ENCODE measurements at places on chromosomes 1 and 21.

DNA sequence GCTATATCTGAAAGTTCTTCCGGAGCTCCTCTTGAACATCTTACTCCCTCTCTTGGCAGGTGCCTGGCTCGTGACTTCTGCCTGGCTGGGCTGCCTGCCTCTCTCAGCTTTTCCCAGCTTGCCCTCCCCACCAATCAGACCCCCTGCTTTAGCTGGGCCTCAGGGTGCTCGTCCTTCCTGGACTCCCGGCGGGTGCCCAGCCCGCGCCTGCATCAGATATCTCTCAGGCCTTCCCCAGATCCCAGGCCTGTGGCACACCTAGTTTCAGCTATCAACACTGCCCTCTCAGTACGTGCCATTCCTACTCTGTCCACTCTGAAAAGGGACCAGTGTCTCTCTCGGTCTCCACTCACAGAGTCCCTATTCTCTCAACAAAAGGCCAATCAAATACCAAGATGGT lies 96.5 kb upstream of the CLDN14 start:
- no peak for DNase-seq

DNA sequence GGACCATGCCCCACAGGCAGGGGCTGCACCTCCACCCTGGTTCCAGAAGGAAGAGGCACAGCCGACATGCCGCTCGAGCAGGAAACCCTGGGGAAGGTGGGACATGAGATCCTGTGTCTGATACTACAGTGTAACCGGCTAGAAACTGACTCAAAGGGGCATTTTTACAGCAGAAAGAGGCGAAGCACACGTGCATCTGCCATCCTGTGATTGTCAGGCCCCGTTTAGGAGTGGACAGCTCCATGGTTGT lies 62.7 kb downstream of the SIK1 start:
- no peak for DNase-seq

DNA sequence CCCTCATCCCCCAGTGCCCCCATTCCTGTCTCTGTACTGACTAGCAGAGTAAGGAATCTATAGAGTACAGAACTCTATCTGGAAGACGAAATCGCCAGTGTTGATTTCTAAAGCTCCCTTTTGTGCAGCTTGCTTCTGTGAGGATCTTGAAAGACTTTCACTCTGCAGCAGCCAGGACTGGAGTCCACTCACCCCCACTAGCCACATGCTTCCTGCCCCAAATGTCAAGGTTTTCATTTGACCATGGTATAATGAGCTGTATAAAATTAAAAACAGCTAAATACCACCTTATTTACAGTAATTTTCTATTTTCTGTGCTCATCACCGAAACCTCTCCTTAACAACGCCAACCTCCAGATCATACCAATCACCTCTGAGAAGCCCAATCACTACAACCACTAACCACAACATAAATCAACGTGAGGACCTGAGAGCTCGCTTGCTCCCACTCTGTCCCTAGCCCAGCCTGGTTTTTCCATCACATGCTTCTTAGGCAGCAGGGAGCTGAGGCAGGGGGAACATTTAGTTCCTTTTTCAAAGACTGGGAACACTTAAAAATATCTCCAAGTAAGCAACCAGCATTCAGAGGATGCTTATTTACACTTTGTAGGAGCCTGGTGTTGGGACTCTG lies 56.1 kb upstream of the IRF2BP2 start:
- DNase-seq, result no peak

GRCh38 chr1:178060789-178061556 lies 32.9 kb upstream of the RASAL2 start:
- no peak for DNase-seq

DNA sequence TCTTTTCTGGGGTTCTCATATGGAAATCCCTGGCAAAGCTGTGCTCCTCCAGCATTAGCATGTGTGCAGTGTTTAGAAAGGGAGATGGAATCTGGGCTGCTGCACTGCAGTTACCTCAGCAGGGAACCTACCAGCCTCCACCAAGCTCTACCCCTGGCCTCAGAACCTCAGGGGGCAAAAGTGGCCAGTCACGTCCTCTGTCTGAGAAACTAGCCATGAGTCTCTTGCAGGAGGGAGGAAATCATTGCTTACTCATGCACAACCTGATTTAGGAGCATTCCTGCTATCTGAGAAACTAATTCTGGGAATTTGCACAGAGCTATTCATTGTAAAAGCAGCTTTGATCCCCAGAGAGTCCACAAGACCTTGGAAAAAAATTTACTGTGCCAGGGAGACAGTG lies 80.6 kb upstream of the IPO9 start:
- DNase-seq, result no peak

- no peak for DNase-seq
Observed at GRCh38 chr1:209505044-209505443, 78.5 kb upstream of the CAMK1G start.

- peak; percentile 66 for DNase-seq
Observed at GRCh38 chr1:31943546-31944184, 5.5 kb upstream of the PTP4A2 start.

- no peak for DNase-seq
Observed at GRCh38 chr21:27112186-27112585, 145.3 kb upstream of the ADAMTS5 start.

DNA sequence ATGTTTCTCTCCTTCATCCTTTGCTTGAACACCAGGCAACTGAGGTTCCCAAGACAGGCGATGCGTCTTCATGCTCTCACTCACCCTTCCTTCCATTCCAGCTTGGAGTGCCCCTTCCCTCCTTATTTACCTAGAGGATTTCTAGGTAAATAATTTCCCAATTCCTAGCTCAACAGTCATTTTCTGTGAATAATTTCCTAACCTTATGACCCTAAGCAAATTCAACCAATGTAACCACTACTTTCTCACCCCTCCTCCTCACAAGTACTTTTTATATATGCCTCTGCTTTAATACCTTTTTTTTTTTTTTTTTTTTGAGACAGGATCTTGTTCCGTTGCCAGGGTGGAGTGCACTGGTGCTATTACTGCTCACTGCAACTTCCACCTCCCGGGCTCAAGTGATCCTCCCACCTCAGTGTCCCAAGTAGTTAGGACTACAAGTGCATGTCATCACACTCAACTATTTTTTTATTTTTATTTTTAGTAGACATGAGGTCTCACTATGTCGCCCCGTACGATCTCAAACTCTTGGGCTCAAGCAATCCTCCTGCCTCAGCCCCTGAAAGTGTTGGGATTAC lies 86.7 kb downstream of the USP24 start:
- DNase-seq, result no peak

DNA sequence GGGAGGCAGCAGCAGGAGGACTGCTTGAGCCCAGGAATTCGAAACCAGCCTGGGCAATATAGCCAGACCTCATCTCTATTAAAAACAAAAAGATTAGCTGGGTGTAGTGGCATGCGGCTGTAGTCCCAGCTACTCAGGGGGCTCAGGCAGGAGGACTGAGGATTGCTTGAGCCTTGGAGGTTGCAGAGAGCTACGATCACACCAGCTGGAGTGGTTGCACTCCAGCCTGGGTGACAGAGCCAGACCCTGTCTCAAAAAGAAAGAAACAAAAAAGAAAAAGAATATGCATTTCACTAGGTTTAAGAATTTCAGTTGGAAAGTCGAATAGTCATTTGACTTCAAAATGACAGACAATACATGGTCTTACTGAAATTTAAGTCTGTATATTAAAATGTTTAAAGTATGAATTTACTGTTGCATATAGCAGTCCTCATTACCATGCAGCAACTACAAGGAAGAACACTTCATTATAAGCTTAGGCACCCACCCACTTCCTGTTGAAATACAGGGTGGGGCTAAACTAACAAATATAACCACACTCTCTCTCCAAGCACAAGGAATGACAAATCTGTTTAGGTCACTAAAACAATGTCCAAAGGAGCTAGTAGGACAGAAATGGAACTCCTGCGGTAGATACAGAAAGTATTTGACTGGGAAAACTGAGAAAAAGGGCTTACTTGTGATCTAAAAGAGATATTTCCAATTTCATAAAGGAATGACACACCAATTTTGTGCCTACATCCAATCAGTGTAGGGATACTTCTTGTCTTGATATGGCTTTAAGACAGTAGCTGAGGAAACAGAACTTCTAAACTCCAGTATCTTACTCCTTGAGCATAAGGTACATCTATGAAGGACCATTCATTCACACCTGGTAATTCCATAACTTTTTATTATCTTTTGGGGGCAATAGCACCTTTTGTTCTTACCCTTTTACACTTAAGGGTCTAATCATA lies 44.1 kb downstream of the GPR3 start:
- DNase-seq, result peak; percentile 73

GRCh38 chr21:38661889-38662568 lies 143.7 kb upstream of the ETS2 start:
- peak; percentile 16 for DNase-seq

GRCh38 chr1:24277420-24278169 lies 41.6 kb upstream of the GRHL3 start:
- DNase-seq, result no peak

DNA sequence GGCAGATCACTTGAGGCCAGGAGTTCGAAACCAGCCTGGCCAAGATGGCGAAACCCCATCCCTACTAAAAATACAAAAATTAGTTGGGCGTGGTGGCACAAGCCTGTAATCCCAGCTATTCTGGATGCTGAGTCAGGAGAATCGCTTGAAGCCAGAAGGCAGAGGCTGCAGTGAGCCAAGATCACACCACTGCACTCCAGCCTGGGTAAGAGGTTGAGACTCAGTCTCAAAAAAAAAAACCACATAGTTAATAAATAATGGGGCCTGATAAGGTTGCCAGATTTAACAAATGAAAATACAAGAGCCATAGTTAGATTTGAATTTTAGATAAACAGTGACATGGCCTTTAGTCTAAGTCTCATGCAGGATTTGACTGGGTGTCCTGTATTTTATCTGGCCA lies 175.7 kb downstream of the ZZZ3 start:
- DNase-seq, result no peak

DNA sequence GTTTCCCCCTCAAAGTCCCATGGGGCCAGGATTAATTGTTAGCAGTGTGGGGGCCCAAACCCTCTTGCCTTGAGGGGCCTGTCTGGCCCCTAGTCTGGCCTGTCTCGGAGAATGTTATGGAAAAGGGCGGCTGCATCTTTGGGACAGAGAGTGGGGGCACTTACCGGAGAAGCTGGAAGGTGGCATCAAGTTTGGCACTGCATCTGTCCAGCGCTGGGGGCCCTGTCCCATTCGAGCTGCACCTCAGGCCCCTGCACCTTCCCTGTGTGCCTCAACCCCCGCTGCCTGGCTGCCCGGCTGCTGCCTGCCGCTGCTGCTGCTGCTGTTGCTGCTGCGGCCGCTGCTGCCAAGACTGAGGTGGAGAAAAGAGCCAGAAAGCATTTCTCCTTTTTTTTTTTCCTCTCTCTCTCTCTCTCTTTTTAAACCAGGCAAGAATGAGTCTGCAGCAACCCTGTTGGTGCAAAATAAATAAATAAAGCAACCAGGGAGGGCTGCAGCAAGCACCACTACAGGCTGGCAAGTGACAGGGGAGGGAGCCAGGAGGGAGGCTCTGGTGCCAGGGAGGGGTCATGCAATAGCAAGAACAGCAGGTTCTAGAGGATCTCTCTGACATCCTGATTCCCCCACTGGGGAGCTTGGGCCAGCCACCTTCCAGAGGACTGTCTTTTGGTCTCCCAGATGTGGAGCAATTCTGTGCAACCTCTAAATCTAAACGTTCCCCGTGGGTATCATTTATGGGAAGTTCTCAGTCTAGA lies at the start of gene LINGO4:
Gene LINGO4, minus strand, starts transcription at position 354 of the 755 bp plus-strand sequence. CDS start 2,715 bp downstream, outside the sequence.
- no peak for DNase-seq

- DNase-seq, result no peak
Observed at GRCh38 chr1:28200234-28200873, 23.9 kb upstream of the PTAFR start.

- DNase-seq, result no peak
Observed at GRCh38 chr1:111943066-111943465, 46.4 kb downstream of the KCND3 start.

DNA sequence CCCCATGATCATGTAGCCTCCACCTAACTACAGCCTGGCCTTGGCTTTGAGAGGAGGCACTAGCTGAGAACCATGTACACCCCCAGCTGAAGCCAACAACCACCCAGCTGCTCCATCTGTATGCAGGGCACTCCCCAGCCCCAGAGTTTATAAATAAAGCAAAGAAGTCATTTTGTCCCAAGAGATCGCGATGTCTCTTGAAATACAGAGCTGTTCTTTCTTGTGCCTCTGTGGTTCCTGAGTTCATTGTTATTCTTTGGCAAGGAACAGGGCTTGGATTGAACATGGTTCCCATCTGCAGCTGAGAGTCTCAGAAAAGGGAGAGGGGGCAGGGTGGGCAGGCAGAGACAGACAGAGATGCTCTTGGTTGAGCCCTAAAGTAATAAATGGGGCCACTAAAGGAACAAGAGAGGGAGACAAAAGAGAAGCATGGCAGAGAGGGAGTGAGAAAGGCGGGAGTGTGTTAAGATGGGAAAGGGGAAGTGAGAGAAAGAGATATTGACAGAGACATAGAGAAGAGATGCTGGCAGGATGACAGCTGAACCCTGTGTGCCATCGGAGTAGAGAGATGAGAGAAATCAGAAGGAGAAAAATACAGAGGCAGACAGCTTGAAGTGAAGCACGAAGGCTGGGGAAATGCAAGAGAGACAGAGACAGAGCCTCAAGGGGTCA lies 63.3 kb downstream of the TNR start:
- no peak for DNase-seq

- DNase-seq, result no peak
Observed at GRCh38 chr1:226690460-226690982, 48.6 kb downstream of the ITPKB start.

DNA sequence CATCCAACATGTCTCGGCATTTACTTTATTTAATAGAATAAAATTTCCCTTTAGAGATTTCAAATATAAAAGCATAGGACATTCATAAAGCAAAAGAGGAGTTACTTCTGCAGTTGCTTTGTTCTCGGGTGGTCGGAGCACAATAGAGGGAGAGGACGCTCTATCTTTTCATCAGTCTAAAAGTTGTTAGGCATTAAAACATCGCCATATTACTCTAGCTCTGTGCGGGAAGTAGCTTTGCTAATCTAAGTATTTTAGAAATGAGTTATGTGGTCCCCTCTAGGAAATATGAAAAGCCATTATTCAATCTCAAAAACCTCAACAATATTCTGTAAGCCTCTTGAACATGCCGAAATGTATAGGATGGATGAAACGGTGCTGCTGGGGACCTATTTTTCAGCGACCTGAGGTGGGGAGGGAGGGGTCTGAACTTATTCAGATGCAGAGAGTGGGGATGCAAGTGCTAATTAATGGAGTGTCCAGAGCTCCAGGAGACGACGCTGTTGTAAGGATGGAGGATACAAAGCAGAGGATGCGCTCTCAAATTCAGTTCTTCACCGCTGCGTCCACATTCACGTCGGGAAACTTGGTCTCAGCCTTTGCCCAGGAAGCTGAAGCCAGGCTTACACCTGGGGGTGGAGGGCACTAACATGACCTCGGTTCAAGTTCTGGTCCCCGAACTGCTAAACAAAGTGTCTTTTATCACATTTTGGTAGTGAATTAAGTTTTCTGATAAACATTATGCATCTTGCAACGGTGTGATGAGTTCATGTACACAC lies 6.3 kb downstream of the CDKN2C start:
- no peak for DNase-seq

- DNase-seq, result no peak
Observed at GRCh38 chr21:30717105-30717504, 1.5 kb downstream of the KRTAP21-3 start.

GRCh38 chr1:210565306-210565705 lies 236.6 kb downstream of the HHAT start:
- DNase-seq, result no peak

Data from hematopoietic multipotent progenitor cell treated with erythropoietin and hydrocortisone succinate and interleukin-3 and kit ligand, for 6 days (in vitro differentiated cells).